MCF 10A (cell line): ENCODE measurements at places on chromosomes 7 and 10.

DNA sequence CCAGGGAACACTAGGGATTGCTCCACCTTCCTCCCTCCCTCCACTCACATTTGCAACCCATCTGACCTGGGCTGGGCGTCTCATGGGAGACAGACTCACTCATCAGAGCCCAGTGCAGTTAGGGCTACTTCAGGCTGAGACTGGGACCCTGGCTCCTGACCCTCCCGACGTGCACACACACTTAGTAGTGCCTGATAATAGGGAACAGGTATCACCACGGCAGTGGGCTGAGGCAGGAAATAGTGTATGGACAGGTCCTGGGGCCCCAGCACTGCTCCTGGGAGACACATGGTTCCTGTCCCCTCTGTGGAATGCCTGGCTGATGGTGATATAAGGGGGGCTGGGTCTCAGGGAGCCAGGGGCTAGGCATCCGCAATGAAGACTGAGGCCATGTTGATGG lies 14.3 kb downstream of the AQP1 start:
- DNase-seq = no peak

GRCh38 chr7:117146059-117146458 lies 176.8 kb downstream of the WNT2 start:
- DNase-seq = no peak

GRCh38 chr7:131074043-131074442 lies 253.6 kb upstream of the MKLN1 start:
- DNase-seq = no peak

DNA sequence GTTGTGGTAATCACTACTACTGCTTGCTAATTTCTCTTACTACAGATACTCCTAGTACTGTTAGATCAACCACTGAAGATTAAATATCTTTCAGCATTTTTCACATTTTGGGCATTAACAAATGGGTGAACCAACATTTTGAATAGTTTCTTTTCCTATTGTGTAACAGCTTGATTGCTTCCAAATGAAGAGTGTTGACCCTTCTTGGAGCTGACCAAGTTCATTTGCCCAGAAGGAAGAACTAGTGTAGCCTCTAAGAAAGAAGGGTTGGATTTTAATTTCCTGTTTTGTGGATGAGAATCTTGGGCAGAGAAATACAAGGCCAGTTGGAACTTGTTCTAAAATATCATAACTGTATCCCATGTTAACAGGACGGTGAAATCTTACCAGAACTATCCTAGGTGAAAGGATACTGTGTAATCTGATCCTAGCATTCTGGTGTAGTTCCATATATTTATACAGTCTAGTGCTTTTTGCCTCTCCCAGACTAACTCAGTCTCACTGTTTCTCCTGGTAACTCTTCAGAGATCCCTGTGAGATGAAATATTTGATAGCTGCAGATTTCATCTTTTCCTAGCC lies 37.3 kb downstream of the SND1 start:
- no peak for DNase-seq

- peak; percentile 74 for DNase-seq
These were observed 1.6 kb upstream of the RAB19 start for GRCh38 chr7:140402178-140402835.

DNA sequence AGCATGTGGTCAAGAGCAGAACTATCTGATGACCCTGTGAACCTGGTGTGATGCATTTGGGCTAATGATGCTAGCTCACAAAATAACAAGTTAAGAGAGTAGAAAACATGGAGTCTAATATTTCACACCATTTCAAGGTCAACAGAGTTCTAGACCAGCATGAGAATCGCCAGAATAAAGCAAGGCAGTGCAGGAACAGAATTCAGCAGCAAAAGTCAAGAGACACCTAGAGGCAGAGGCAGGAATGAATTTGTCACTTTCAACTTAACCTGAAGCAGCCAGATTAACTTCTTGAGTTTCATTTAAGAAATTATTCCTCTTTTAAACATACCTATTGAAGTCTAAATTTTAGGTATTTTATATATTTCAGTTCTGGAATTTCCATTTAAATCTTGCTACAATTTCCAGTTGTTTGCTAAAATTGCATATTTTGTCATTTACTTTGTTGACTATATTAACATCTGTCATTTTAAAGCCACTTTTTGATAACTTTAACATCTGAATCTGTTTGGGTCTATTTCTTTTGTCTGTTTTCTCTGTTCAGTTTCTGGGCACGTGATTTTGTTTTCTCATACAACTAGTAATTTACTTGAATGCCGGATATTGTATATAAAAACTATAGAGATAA lies 44.2 kb upstream of the PRSS58 start:
- DNase-seq = peak; percentile 36

GRCh38 chr10:8049045-8049864 lies 5.2 kb upstream of the GATA3 start:
- no peak for DNase-seq

DNA sequence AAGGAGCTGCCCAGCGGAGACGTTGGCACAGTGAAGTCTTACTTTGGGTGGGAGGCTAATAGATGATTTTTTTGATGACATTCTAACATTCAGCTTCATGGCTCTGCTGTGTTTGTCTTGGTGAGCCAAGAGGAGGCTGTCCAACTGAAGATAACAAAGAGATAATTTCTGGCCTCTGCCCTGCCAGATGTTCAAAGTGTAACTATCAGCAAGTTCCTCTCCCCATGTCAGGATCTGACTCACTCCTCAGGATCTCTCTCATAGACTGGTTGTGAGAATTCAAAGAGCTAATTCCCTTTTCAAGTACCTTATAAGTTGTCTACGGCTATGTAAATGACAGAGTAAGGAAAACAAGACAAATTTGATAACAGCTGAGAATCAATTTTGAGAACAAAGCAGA lies 1340.9 kb downstream of the XPNPEP1 start:
- no peak for DNase-seq

DNA sequence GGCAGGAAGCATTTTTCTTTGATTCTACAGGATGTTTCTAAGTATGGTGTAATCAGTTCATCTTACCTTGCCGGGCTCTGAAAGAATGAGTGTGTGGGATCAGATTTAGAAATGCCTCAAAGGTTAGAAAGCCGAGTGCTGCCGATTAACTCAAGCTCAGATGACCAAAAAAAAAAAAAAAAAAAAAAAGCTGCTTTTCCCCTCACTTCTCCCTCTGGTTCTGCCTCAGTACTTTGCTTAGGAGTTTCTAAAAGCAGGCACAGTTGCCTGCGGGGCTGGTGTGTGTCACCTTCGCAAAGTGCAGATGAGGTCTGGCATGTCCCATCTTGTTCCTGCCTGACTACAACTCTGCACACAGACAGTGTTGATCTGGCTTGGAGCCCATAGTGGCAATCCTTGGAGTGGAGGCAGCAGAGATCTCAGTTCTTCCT lies 47.0 kb downstream of the KIAA1217 start:
- peak; percentile 93 for DNase-seq

- DNase-seq = no peak
These were observed 24.9 kb upstream of the AMPH start for GRCh38 chr7:38655833-38656774.

DNA sequence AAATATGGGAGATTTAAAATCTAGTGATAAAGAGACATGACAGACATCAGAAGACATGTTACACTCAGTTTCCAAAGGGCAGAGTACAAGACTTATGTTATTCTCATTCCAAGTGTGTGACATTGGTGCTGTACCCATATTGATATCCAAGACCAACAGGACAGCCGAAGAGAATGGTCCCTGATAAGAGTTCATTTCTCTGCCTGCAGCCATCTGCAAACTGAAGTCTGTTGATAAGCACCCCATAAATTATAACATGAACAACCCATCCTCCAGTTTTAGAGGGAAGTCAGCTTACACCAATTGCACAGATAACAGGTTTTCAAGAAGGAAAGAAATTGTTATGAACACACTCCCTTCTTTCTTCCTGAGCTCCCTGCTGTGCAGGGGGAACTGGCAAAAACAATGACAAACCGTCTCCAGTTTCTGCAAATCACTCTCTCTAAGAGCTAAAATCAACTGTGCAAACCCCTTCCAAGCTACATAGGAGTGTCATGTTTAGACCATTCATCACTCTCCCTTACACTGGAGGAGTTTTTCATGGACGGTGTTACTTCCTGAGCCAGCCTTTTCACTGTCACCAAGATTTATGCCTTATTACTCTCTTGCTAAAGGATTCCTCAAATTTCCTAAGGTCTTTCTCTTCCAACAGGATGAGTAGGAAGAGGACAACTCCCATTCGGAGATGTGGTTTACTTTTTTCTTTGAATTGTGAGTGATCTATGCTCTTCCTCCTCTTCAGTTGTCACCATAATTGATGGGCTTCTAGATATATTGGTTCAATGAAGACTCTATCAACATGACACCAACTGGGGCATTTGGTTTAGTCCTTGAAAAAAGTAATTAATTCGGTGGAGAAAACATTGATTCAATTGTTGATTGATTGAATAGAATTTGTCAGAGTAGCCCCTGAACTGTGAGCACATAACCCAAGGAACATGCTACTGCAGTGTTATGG lies 80.3 kb upstream of the FAM171A1 start:
- DNase-seq = no peak

DNA sequence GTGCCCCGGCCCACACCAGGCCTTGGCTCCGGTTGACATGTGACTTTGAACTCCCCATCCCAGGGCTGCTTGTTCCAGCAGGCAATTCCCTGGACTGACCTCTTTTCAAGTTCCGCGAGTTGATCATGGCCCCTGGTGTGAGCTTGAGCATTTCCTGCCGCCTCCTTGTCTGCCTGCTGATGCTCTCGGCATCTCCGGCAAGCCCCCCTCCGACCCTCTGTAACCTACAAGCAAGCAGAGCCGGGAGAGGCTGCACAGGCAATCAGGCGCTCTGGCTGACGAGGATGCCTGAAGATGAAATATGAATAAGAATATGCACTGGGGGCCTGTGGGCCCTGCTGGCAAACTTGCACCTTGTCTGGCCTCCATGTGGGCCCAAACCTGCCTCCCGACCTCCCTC lies 304.9 kb upstream of the MKI67 start:
- no peak for DNase-seq

GRCh38 chr10:133087045-133087678 lies 562 bp upstream of the ADGRA1 start:
- no peak for DNase-seq

GRCh38 chr10:104092749-104093148 lies 7.1 kb upstream of the COL17A1 start:
- DNase-seq = no peak

GRCh38 chr10:108039821-108040584 lies 875.5 kb upstream of the SORCS1 start:
- peak; percentile 30 for DNase-seq
